Lung (tissue), 17 donors: ENCODE measurements at places on chromosomes 2 and 18.

- H3K27ac ChIP-seq = no peak overlapping the region
- no peak for DNase-seq
- H3K4me3 ChIP-seq = no peak overlapping the region
These were observed 37.1 kb upstream of the UBE2E3 start for GRCh38 chr2:180943275-180943674.

GRCh38 chr18:2425426-2426317, 145.6 kb downstream of the METTL4 start:
- H3K4me3 ChIP-seq = no peak overlapping the region
- H3K27me3 ChIP-seq = no peaks in the 10 kb centered on the region
- no peak for DNase-seq
- no peak overlapping the region for H3K27ac ChIP-seq
- no peaks in the 10 kb centered on the region for H3K36me3 ChIP-seq

DNA sequence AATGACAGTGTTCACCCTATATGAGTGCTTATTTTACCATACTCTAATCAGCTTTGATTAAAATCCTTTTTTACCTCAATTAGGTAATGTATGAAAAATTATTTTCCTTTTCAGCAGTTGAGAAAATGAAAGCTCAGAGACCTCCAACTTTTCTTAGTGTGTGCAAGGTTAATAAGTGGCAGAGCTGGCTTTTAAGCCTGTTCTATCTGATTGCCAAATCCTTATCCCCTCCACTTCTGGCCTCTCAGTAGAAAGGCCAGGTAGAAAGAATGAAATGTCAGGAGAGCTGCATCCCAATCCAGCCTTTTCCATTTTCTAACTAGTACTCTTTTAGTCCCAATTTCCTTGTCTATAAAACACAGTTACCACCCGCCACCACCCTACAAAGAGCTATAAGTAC, 67.6 kb upstream of the LCLAT1 start:
- H3K27me3 ChIP-seq = no peaks in the 10 kb centered on the region
- peak; percentile 6 for DNase-seq
- no peaks in the 10 kb centered on the region for H3K36me3 ChIP-seq
- H3K27ac ChIP-seq = no peak overlapping the region
- H3K4me1 ChIP-seq = no peaks in the 10 kb centered on the region
- no peak overlapping the region for H3K4me3 ChIP-seq

DNA sequence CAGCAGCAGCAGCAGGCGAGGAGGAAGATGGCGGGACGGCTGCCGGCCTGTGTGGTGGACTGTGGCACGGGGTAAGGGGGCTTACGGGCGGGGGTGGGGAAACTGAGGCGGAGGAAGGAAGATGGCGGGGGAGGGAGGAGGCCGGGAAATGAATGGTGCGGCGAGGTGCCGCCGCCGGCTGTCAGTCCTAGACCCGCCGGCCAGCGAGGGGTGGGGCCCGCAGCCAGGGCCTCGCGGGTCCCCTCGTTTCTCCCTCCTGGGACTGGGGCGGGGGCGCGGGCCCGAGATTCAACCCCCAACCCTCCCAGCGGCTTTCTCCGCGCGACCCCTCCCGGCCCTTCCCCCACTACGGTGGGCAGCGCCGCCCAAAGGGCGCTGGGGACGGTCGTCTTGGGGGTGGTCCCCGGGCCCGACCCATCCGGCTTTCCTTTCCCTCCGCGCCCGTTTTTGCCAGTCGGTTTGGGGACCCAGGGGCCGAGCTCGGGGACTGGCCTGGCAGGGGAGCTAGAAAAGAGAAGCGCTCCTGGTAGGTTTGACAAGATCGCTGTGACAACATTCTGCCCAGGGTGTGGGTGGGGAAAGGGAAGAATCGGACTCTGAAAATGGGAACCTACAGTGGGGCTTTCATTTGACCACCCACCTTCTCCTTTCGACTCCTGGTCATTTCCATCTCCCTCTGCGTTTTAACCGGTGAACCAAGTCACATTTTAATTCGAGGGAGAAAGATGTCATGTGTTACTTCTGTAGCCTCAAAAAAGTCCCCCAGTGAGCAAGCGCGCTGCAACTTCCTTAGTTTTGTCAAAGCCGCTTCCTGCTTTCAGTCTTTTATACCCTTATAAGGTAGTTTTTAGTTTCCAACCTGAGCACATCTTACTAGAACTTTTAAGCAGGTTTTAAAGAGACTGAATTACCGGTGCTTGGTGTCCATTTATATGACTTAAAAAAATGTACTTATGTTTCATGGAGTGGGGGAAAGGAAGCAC, 655 bp downstream of the ACTR3 start:
- H3K4me1 ChIP-seq = peaks cover 41% of the 10 kb centered on the region
- peaks cover 8% of the 10 kb centered on the region for H3K36me3 ChIP-seq
- no peaks in the 10 kb centered on the region for H3K27me3 ChIP-seq
- peak overlapping the region; percentile 98 for H3K27ac ChIP-seq
- peak; percentile 58 for DNase-seq
- H3K4me3 ChIP-seq = peak overlapping the region; percentile 91

GRCh38 chr2:219569041-219569440, 2.3 kb downstream of the OBSL1 start:
- peaks cover 6% of the 10 kb centered on the region for H3K36me3 ChIP-seq
- no peak for DNase-seq
- peaks cover 14% of the 10 kb centered on the region for H3K4me1 ChIP-seq
- no peak overlapping the region for H3K4me3 ChIP-seq
- H3K27me3 ChIP-seq = no peaks in the 10 kb centered on the region

DNA sequence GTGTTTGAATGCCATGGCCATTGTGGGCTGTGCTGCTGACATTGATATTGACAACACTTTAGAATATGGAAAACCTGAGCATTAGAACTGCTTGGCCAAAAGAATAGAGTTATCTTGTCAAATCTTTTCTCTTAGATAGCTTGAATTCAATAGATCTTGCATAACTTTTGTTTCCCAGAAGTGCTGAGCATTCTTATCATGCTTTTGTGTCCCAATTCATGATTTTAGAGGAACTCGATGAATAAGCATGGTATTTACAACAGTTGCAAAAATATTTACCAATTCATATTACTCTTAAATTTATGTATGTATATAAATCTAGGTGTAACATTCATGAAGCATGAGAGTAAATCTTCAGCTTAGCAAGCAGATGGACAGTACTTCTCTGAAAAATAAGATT, 508.0 kb downstream of the BCL11A start:
- no peaks in the 10 kb centered on the region for H3K4me1 ChIP-seq
- no peak overlapping the region for H3K4me3 ChIP-seq
- H3K27ac ChIP-seq = no peak overlapping the region

DNA sequence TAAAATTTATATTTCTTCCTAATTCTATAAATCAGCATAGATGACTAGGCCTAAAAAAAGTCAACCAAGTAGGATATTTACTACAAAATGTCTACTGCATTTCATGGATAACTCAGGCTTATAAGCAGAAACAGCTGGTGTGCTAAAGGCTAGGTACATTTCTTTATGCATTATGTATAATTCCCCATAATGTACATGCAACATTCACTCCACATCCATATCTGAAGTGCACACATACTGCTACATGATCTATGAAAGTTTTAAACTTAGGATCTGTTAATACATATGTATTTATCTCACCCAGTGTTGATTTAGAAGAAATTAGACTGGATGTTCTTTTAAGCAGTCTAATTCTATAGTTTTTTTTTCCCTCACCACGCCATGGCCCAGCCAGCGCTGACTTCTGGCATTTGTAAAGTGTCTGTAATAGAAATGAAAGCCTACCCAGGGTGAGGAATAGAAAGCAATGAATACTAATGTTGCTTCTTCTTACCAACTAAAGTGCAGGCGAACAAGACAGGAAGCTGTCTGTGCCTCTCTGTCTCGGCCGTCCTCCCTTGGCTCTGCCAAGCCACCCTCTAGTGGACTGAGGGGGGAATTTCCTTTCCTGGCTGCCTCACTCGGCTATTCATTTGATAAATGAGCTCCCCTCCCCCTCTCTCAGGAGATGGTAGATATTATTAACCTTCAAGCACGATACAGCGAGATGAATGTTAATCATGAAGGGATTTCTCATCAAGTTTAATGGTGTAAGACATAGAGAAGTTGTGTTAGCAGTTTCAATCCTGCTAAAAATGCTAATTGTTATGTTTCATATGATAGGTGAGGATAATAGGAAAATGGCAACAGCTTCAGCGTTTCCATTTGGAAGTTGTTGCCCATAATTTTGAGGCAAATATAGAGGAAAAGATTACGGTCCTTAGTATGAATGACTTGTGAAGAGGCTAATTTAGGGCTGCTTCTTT, 384.5 kb downstream of the MTX2 start:
- H3K27me3 ChIP-seq = no peaks in the 10 kb centered on the region
- peak; percentile 76 for DNase-seq
- no peaks in the 10 kb centered on the region for H3K36me3 ChIP-seq

GRCh38 chr2:208250388-208250787, 4.5 kb downstream of the IDH1 start:
- H3K4me3 ChIP-seq = no peak overlapping the region
- H3K36me3 ChIP-seq = peaks cover 35% of the 10 kb centered on the region
- no peak for DNase-seq
- H3K27me3 ChIP-seq = no peaks in the 10 kb centered on the region
- no peak overlapping the region for H3K27ac ChIP-seq

- H3K27me3 ChIP-seq = no peaks in the 10 kb centered on the region
- no peak for DNase-seq
- H3K27ac ChIP-seq = no peak overlapping the region
- no peaks in the 10 kb centered on the region for H3K4me1 ChIP-seq
- H3K36me3 ChIP-seq = peaks cover 4% of the 10 kb centered on the region
- H3K4me3 ChIP-seq = no peak overlapping the region
These were observed 50.4 kb downstream of the PDK1 start for GRCh38 chr2:172606285-172606684.
